ENCODE measurements at places on chromosomes 13 and 19. TPM values are rescaled to one million over a fixed set of nuclear protein-coding genes. Genes with fewer than 3 reads are reported as not detected.
A peak's percentile ranks its signal among the peaks of the same experiment; 100 is the strongest.

- H3K4me3 ChIP-seq: no peak overlapping the region
- no peaks in the 10 kb centered on the region for H3K4me1 ChIP-seq
- H3K36me3 ChIP-seq: no peaks in the 10 kb centered on the region
These were observed 32.9 kb upstream of the GTF3A start for GRCh38 chr13:27391471-27391870.

GRCh38 chr19:7926021-7926726 lies at the start of gene CTXN1:
TSS of gene CTXN1 (minus strand) at chr19:7926135. CDS start at chr19:7925538, 597 bp downstream.
- no peaks in the 10 kb centered on the region for H3K36me3 ChIP-seq
- no peak within 1 kb of the TSS for H3K27ac ChIP-seq
- H3K4me1 ChIP-seq: peaks cover 34% of the 10 kb centered on the region
- DNase-seq: no peak
- H3K4me3 ChIP-seq: peak within 1 kb of the TSS; percentile 67

DNA sequence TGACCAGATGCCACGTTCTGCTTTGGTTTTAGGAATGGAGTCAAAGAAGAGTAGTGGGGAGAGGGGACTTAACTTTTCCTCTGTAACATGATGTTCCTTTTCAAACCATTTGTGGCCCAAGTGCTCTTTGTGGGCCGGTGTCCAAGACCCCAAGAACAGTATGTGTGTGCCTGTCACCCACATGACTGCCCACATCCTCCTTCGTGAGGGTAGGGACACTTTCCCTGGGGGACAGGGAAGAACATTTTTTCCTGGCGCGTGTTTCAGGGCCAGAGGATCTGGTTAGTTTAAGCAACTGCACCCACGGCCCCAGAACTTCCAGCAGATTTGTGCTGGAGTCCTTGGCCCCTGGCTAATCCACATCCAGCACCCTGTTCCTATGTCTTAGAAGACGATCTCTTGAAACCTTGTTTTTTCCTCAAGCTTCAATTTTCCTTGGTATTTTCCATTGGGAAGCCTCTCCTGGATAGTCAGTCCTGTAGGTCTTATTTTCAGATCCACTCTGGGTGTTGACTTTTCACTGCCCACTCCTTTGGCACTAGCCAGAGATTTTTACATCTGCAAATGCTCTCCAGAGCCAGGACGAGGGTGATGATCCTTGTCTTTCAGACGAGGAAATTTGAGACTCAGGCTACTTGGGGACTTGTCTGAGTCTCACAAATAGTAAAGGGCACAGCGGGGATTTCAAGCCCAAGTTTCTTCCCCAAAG lies 10.8 kb upstream of the CCDC97 start:
- H3K27me3 ChIP-seq: no peaks in the 10 kb centered on the region
- DNase-seq: no peak
- H3K36me3 ChIP-seq: peaks cover 37% of the 10 kb centered on the region
- H3K4me1 ChIP-seq: no peaks in the 10 kb centered on the region
- H3K4me3 ChIP-seq: no peak overlapping the region

- no peaks in the 10 kb centered on the region for H3K36me3 ChIP-seq
- H3K27me3 ChIP-seq: peaks cover 40% of the 10 kb centered on the region
- DNase-seq: no peak
- no peaks in the 10 kb centered on the region for H3K4me1 ChIP-seq
- no peak overlapping the region for H3K27ac ChIP-seq
These were observed 168.8 kb upstream of the ZNF507 start for GRCh38 chr19:32176591-32176990.

GRCh38 chr19:15120135-15121026 lies 13.2 kb downstream of the SYDE1 start:
- H3K4me3 ChIP-seq: no peak overlapping the region
- peaks cover 17% of the 10 kb centered on the region for H3K4me1 ChIP-seq
- H3K27ac ChIP-seq: no peak overlapping the region
- H3K27me3 ChIP-seq: no peaks in the 10 kb centered on the region
- DNase-seq: no peak
- H3K36me3 ChIP-seq: peaks cover 22% of the 10 kb centered on the region

- no peak overlapping the region for H3K27ac ChIP-seq
- H3K4me1 ChIP-seq: peaks cover 14% of the 10 kb centered on the region
- H3K4me3 ChIP-seq: no peak overlapping the region
- no peak for DNase-seq
- no peaks in the 10 kb centered on the region for H3K36me3 ChIP-seq
These were observed 5.6 kb downstream of the NAPA start for GRCh38 chr19:47509170-47509847.

- H3K4me1 ChIP-seq: no peaks in the 10 kb centered on the region
- H3K4me3 ChIP-seq: no peak overlapping the region
- no peaks in the 10 kb centered on the region for H3K36me3 ChIP-seq
- H3K27me3 ChIP-seq: no peaks in the 10 kb centered on the region
- DNase-seq: no peak
These were observed 261.6 kb downstream of the SLITRK6 start for GRCh38 chr13:85537601-85538000.

DNA sequence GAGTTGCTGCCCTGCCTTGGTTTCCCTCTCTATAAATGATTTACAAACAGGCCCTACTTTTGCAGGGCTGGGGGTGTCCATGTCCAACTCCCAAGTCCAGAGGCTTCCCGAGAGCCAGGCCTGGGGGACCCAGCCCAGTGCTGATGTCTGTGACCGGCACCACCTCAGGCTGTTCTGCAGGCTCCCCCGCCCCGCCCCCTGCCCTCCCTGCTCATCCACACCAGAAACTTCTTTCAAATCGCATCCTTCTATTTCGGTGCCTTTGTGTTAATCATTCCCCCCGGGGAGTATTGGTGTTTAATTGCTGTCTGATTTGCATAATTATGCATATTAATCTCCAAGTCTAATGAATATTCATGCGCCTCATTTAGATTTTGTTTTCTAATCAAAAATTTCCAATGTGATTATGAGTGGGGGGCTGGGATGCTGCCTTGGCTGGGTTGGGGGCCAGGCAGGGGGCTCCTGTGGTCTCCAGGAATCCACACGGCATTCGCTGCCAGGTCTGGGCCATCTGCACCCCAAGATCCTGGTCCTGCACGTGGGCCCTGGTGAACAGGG lies 19.1 kb downstream of the TCF3 start:
- DNase-seq: no peak
- no peaks in the 10 kb centered on the region for H3K27me3 ChIP-seq
- no peak overlapping the region for H3K27ac ChIP-seq

GRCh38 chr19:41671486-41671885 lies 16.6 kb downstream of the CEACAM7 start:
- no peak overlapping the region for H3K4me3 ChIP-seq
- H3K4me1 ChIP-seq: no peaks in the 10 kb centered on the region
- H3K27me3 ChIP-seq: peaks cover 54% of the 10 kb centered on the region
- DNase-seq: no peak

DNA sequence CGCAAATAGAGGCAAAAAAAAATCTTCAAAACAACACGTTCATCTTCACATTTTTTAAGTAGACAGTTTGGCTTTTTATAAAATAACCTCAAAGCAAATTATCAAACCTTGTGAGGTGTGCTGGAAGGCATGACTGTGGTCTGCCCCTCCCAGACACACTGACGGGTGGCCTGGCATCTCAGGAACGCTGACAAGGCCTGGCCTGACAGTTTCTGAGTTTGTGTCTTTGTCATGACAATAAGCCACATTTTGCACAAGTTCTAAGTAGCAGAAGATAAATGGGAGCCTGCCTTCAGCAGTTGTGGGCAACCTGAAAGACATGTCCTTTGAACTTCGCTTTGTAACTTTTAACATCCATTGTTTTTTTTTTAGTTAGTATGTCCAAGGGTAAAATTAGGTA lies 38.5 kb downstream of the SOX21 start:
- H3K27me3 ChIP-seq: peaks cover 38% of the 10 kb centered on the region
- no peak overlapping the region for H3K27ac ChIP-seq
- DNase-seq: no peak
- H3K36me3 ChIP-seq: no peaks in the 10 kb centered on the region

- no peak overlapping the region for H3K27ac ChIP-seq
- no peak for DNase-seq
- no peaks in the 10 kb centered on the region for H3K4me1 ChIP-seq
- H3K4me3 ChIP-seq: no peak overlapping the region
- H3K36me3 ChIP-seq: peaks cover 24% of the 10 kb centered on the region
These were observed 46.4 kb downstream of the PEX11G start for GRCh38 chr19:7442423-7442822.

ZNF497 gene
- total RNA-seq: 8.6 TPM

ADGRE3 gene
- not detected for total RNA-seq

SOX21 gene
- not detected for total RNA-seq

SLC25A23 gene
- total RNA-seq: 59.5 TPM

CD209 gene
- not detected for total RNA-seq

All from PC-9 (cell line).